SK-MEL-5 (cell line): ENCODE measurements at places on chromosomes 4 and X. TPM values are rescaled to one million over a fixed set of nuclear protein-coding genes. Genes with fewer than 3 reads are reported as not detected.

GRCh38 chrX:115940348-115940747 lies 230.2 kb upstream of the AGTR2 start:
- no peak for DNase-seq

DNA sequence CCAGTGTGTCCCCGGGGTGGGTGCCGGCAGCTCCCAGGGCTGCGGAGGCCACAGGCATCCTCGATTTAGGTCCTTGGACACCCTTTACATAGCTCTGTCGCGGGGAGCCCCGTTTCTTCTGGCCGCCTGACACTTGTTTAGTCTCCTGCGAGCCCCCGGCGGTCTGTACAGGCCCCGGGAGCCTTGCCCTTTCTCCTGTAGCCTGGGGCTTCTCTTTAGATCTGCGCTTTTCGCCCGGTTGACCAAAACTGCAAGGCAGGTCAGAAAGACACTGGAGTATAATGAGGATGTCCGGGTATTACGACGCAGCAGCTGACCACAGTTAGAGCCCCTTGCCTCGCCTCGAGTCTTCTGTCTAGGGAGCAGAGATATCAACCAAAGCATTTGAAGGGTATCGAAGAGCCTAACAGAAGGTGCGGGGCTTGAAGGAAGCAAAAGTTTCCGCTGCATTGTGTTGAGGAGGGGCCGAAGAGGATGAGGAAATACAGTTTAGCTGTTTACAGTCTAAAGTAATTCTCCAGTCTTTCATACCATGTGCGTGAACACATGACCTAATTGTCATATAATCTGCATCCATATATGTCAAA lies 479 bp downstream of the BRCC3 start:
- DNase-seq, result no peak

GRCh38 chr4:77035153-77035552 lies 40.6 kb downstream of the CCNI start:
- DNase-seq, result no peak

The SHISA3 gene
- not detected in 2 replicates for total RNA-seq

The UCP1 gene
- not detected in 2 replicates for total RNA-seq
